ENCODE measurements at places on chromosomes 12 and 14.
A peak's percentile ranks its signal among the peaks of the same experiment; 100 is the strongest.

- no peak for DNase-seq
These were observed 251.3 kb upstream of the RPL10L start for GRCh38 chr14:46902837-46903236.

DNA sequence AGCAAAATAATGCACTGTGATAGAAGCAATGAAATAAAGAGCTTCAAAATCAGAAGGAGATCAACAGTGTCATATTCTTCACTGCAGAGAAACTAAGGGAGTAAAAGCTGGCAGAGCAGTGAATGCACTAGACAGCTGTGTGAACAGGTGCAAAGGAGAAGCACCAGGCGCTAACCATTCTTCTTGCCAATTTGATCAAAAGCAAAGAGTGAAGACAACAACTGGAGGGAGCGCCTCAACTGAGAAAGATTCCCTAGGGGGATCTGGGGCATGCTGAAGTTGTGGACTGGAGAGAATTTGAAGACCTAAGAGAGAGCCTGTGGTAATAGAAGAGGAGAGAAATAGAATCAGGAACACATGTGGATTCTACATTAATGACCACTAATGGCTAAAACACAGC lies 50.4 kb upstream of the OVCH1 start:
- no peak for DNase-seq

DNA sequence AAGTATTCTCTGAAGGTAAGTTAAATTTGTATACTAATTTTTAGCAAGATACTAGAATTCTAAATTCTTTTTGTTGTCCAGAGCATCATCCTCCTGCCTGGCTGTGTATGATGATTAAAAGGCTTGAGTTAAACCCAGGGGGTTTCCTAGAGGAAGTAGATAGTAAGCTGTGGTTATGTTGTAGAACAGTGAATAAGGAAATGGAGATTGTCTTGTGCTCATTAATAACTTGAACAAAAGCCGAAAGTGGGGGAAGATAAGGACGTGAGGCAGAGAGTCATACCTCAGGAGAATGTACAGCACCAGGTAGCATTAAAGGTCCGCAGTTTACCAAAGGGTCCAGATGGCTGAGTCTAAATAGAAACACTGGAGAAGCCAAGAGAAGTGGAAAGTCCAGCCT lies 42.0 kb downstream of the CKB start:
- DNase-seq: no peak

DNA sequence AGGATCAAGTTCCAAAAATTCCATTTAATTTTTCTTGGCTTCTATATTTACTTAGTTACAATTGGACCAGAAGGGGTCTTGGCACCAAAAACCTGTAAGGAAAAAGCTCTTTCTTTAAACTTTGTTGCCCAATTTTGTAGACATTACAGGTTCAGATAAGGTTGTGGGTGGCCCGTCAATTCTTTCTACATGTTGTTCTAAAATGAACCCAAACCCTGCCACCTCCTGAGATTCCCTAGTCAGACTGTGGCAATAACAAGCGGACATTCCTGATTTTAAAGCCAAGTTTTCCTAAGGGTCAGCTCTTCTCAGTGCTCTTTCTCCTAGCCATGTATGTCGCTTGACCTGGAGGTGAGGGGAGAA lies 45.0 kb upstream of the GSG1 start:
- DNase-seq: no peak

DNA sequence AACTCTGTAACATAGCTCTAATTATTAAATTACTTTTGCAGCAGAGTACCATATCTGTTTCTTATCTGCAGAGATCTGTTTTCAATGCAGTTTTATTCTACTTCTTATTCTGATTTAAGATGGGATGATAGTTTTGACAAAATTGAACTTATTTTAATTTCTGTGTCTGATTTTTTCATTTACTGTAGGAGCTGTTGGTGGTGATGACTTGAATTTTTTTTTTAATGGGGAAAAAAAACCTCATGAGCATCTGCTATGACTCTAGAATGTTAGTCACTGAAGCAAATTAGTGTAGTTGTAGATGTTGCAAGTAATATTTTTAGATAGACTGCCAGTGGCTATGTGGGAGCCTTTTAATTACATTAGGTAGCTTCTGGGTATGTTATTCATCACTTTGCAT lies 23.4 kb downstream of the DNM1L start:
- no peak for DNase-seq

GRCh38 chr12:98901189-98901588 lies 256.1 kb downstream of the APAF1 start:
- DNase-seq: no peak

- no peak for DNase-seq
These were observed 159.2 kb downstream of the PAWR start for GRCh38 chr12:79531518-79531917.

DNA sequence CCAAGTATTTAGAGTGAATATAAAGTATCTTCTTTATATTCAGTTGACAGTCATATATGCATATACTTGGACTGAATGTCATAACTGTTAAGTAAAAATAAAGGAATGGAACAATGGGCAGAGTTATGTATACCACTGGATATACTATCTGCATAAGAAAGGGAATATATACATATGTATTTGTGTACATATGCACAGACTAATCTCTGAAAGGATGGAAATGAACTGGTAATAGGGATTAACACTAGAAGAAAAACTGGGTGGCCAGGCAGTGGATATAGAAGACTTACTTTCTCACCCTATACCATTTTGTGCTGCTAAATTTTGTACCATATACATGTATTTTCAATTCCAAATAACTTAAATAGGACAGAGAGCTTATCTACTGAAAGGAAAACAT lies 200.1 kb downstream of the MED13L start:
- no peak for DNase-seq

GRCh38 chr12:1790444-1790843 lies 29.9 kb upstream of the LRTM2 start:
- DNase-seq: no peak

- no peak for DNase-seq
These were observed 2.3 kb downstream of the HEBP1 start for GRCh38 chr12:12997734-12998133.

- no peak for DNase-seq
These were observed 23.0 kb downstream of the ZNF891 start for GRCh38 chr12:133107121-133107520.

- DNase-seq: no peak
These were observed 188.2 kb upstream of the DDHD1 start for GRCh38 chr14:53341324-53341723.

DNA sequence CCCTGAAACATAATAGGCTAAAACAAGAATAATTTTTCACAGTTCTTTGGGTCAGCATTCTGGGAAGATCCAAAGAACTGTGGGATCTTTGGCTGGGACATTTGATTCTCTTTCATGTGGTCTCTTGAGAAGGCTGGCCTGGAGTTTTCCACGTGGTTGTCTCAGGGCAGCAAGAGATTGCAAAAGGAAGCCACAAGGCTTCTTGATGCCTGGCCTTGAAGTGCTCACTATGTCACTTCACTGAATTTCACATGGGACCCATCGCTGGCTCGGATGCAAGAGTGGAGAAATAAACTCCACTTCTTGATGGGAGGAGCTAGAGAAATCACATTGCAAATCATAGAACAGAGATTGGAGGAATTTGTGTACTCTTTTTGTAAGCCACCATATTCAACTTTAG lies 343.4 kb downstream of the MED13L start:
- DNase-seq: no peak

- DNase-seq: no peak
These were observed 7.1 kb upstream of the PRPH start for GRCh38 chr12:49287876-49288275.

DNA sequence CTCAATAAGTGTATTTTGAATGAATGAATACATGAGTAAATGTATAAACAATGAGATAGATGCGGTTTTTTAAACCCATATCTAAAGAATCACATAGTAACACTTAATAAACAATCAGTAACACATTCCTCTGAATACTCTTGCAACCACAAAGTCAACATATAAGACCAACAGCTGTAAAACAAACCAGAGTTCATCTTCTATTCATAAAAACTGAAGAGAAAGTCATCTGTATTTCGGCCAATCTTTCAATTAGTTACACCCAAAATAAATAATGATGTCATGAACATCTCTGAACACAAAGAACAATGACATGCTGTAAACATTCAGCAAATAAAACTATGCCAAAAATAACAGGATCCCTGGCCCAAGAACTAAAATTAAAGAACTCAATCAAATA lies 47.2 kb downstream of the ARMH4 start:
- peak; percentile 97 for DNase-seq

- no peak for DNase-seq
These were observed 23.4 kb downstream of the KIF26A start for GRCh38 chr14:104161602-104162367.

DNA sequence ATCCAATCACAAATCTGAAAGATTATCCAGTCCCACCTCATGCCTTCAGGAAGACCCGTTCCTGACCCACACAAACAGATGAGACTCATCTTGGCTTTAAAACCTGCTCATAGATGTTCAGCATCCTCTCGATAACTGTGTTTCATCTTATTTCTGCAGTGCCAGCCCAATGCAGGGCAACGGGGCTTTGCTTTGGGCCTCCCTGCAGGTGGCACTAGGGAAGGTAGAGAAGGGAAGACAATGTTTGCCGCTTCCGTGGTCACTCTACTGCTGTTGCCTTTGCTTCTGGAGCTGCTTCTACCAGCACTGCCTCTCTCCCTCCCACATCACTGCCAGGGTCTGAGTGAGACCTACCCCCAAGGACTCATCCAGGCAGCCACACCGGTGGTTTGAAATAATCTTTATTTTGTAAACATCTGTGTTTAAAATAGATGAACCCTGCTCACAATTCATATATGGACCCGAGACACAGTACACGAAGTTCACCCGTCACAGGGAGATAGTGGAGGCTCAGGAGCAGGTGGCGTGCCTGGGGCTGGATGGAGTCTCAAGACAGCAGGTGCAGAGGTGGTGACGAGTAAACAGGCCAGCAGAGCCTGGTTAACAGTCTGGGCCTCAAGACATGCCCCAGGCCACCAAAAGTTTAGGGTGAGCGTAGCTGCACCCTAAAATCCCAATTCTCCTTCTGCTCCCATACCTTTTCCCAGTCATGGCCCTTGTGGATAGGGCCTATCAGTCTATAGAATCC lies 3.1 kb upstream of the GPX2 start:
- DNase-seq: no peak

DNA sequence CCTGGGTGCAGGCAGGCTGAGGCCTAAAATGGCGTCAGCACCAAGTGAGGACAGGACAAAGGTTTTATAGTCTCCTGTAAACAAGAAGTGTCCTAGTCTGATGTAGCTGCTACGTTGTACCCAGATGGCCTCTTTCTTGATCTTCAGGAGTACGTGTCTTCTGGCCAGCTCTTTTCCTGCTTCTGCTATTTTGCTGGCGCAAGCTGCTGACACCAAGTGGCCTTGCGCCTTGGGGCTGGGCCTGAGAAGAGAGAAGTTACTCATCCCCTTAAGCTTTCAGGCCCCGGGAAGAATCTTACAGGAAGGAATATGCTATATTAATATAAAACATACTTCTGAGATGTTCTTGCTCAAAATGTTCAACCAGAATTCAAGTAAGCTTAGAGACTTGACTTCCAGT lies 605.2 kb downstream of the GALC start:
- DNase-seq: no peak

GRCh38 chr12:130281153-130281799 lies 56.4 kb upstream of the PIWIL1 start:
- no peak for DNase-seq

DNA sequence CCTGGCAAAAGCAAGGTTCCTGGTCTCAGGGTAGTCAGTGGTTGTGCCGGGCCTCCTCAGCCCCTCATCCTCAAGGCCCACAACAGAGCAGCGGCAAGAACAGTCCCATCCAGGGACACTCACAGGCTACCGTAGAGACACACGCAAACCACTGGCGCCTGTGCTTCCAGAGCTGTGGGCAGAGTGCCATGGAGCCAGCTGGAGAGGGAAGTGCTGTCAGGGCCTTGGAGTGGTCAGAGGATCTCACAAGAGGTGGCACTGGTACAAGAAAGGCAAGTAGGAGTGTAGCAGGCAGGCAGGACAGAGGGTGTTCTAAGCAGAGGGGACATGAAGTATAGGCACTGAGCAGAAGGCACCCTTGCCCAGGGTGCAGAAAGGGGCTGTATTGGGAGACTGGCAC lies 34.6 kb downstream of the ANKRD9 start:
- no peak for DNase-seq

- DNase-seq: no peak
These were observed 392.1 kb downstream of the RPS29 start for GRCh38 chr14:49194067-49194466.

DNA sequence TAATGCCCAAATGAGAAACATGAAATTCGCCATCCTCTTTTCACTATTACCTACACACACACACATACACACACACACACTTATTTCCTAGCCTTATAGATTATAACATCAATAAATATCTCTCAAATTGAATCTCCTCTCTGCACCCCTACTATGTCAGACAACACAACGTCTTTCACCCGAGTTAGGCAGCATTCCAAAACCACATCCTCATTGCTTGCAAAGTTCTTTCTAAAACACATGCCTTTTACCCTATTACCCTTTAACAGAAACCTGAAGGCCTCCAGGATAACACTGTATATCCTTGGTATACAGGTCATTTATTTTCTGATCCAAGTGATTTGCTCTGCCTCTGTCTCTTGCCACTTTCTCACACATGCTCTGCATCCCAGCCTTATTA lies 56.3 kb downstream of the KCNH5 start:
- DNase-seq: no peak

DNA sequence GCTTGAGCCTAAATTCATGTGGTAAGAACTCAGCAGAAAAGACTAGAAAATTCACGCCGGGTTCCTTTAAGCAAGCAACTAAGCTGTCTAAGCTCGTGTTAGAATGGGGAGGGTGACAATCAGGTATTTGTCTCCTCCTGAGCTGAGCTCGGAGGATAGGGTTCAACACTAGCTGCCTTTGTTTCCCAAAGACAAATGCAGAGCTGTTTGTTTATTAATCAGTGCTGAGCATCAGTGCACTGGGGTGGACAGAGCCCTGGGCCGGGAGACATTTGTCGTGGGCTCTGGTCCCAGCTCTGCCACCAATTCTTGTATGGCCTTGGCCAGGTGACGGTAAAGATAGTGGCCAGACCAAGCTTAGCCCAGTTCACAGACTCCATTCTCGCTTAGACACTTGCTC lies 43.7 kb downstream of the DEGS2 start:
- DNase-seq: no peak

GRCh38 chr12:75820071-75820470 lies 211.5 kb downstream of the PHLDA1 start:
- no peak for DNase-seq

GRCh38 chr14:77885367-77885766 lies 85.5 kb downstream of the ADCK1 start:
- no peak for DNase-seq

DNA sequence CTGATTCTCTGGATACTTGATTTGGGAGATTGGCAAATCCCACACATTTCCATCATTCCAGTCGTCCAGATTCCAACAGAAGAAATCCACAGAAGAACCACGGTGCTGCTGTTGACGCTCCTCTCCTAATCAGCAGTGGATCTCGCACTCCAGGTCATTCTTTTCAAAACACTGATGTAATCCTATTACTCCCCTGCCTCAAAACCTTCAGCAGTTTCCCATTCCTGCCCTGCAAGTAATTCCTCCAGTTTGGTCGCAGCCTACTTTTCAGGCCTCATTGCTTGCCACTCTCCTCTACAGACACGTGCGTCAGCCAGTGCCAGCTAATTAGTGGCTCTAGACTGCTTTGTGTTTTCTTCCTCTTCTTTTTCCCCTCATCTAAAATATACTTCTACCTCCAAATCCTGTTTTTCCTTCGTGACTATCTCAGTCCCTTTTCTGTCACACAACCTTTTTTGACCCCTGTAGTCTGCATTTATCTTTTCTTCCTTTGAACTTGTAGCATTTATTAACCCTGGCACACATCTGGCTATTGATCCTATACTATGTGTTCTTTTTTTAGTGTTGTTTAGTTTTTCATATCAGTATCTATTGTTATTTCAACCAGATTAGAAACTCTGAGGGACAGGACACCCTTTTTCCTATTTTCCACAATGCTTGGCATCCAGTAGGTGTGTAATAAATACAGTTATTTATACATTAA lies 36.8 kb downstream of the PRORP start:
- no peak for DNase-seq

All from LNCaP clone FGC (cell line).